PC-9 (cell line): ENCODE measurements at places on chromosomes 3 and 15.

DNA sequence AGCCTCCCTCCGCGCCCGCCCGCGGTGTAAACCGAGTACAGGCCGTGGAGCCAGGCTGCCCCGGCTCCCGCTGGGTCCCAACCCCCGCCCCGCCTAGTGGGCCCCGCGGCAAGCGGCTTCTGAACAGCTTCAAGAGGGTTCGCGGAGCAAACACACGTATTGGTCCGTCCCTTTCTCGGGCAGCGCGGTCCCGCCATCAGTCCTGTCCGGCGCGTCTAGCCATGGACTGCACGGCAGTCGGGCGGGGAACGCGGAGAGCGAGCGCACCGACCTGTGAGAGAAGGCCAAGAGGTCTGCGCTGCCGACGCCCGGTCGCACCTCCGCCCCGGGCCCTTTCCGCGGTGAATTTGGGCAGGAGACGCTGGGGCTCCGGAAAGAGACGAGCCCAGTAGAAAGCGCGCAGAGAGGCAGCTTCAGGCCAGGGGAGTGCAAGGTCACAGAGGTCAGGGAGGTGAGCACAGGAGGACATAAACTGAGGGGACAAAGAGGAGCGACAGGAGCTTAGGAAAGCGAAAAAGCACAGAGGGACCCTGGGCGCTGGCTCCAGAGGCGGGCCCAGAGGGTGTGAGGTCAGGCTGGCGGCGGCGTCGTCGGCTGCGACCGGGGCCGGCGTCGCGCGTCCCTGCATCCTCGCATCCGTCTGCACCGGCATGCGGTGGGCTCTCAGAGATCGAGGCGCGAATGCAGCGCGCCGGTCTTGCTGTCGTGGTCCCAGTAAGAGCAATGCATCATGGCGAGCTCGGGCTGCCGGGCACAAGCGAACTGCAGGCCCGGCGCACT, 1.8 kb downstream of the FOXL2 start:
- DNase-seq, result no peak
- no peak overlapping the region for H3K4me3 ChIP-seq
- no peak overlapping the region for H3K27ac ChIP-seq
- no peaks in the 10 kb centered on the region for H3K4me1 ChIP-seq

DNA sequence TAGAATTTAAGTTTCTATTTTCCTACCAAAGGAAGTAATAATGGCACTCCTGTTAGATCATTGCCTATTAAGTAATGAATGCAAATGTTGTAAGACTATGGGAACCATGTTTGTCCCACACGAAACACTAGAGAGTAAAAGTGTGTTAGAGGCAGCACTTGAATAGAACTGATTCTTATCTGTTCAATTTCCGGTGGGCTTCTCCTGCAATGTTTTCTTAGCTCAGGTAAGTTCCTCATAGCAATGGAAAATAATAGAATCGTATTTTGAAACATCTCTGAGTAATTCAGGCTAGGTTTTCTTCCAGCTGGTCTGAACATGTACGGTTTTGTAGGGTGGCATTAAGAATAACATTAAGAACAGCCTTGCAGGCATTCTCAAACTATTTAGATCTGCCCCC, 145.3 kb upstream of the LIPC start:
- H3K4me1 ChIP-seq, result 0 out of 2 replicates have a peak, but pooled peaks cover 4% of the 10 kb centered on the region
- DNase-seq, result no peak
- H3K4me3 ChIP-seq, result no peak overlapping the region
- H3K27me3 ChIP-seq, result no peaks in the 10 kb centered on the region

- no peak overlapping the region for H3K27ac ChIP-seq
- H3K27me3 ChIP-seq, result peaks cover 8% of the 10 kb centered on the region; the same call in 1 of the 2 replicates
- H3K4me3 ChIP-seq, result peak overlapping the region; percentile 79
- no peaks in the 10 kb centered on the region for H3K36me3 ChIP-seq
- peaks cover 19% of the 10 kb centered on the region for H3K4me1 ChIP-seq
Measured at GRCh38 chr15:93071469-93071936, 17.5 kb downstream of the RGMA start.

- H3K4me1 ChIP-seq, result no peaks in the 10 kb centered on the region
- DNase-seq, result no peak
- no peaks in the 10 kb centered on the region for H3K36me3 ChIP-seq
- no peak overlapping the region for H3K4me3 ChIP-seq
- H3K27me3 ChIP-seq, result no peaks in the 10 kb centered on the region
Measured at GRCh38 chr3:155334914-155335723, 41.6 kb upstream of the STRIT1 start.

DNA sequence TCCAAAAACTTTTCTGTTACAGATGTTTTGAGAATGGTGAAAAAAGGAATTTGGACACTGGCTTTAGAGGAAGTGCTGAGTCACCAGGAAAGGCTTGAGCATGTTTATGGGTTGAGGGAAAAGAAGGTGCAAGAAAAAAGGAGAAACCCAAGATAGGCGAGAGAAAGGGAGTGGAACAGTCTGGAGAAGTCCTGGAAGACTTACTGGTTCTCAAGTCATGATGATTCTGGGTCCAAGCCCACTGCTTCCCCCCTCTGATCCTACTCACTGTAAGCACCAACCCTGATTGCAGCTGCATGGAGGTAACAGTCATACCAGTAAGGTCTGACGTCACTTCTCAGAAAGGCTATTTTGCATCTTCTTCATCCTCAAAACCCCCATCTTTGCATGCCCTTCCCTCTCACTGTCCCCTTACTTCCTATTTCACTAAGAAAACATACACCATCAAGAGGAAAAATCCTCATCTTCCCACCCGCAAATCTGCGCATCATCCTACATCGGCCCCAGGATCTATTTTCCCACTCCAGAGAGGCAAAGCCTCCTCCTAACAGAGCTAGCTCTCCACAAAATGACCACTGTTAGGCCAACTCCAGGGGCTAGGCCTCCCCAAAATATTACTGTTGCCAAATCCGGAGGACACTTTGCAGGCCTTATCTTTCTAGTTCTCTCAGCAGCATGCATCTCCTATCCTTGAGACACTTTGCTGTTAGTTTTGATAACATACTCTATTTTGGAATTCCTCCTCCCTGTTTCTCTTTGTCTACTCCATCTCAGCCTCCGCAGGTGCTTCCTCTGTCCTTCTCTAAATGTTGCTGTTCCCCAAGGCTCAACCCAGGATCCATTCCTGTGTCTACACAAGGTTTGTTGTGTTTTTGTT, 3.2 kb upstream of the ATP13A3 start:
- peak overlapping the region; percentile 96 for H3K27ac ChIP-seq
- H3K4me3 ChIP-seq, result no peak overlapping the region
- no peaks in the 10 kb centered on the region for H3K27me3 ChIP-seq
- peaks cover 62% of the 10 kb centered on the region for H3K4me1 ChIP-seq
- no peak for DNase-seq
- H3K36me3 ChIP-seq, result no peaks in the 10 kb centered on the region

DNA sequence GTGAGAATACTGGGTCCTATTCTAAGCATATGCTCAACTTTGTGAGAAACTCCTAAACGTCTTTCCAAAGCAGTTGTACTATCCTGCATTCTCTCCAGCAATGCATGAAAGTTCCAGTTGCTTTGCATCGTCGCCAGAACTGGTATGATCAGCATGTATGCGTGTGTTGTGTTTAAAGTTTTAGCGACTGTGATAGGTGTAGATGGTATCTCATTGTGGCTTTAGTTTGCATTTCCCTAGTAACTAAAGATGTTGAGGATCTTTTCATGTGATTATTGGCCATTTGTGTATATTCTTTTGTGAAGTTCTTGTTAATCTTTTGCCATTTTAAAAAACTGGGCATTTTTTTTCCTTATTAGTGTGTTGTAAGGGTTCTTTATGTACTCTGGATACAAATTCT, 115.1 kb downstream of the SPATA16 start:
- no peak overlapping the region for H3K4me3 ChIP-seq
- DNase-seq, result no peak

- no peak for DNase-seq
- no peaks in the 10 kb centered on the region for H3K36me3 ChIP-seq
- H3K27ac ChIP-seq, result no peak overlapping the region
- no peaks in the 10 kb centered on the region for H3K27me3 ChIP-seq
Measured at GRCh38 chr3:19717736-19718135, 216.3 kb downstream of the EFHB start.
